ENCODE measurements at places on chromosomes 16 and 17.

GRCh38 chr17:55416000-55416399 lies 5.6 kb downstream of the MMD start:
- DNase-seq = no peak

- DNase-seq = no peak
These were observed 7.5 kb downstream of the DCAKD start for GRCh38 chr17:45043813-45044540.

- DNase-seq = no peak
These were observed 178.9 kb downstream of the TMEM132E start for GRCh38 chr17:34758316-34758715.

DNA sequence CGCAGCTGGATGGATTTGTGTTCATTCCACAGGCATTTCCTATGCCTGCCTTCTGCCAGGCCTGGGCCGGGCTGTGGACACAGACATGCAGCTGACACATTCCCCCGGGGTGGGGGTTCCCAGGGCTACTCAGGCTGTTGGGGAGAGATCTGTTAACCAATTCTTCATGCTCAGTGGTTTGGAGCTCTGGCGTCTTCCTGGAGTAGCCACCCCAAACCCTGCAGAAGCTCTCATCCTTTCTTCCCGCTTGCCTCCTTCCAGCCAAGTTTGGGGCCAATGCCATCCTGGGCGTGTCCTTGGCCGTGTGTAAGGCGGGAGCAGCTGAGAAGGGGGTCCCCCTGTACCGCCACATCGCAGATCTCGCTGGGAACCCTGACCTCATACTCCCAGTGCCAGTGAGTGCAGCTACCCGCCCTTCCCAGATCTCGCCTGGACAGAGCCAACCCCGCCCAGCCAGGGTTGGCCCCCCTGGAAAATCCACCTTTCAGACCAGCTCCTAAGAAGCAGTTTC lies 2.6 kb downstream of the ENO3 start:
- no peak for DNase-seq

DNA sequence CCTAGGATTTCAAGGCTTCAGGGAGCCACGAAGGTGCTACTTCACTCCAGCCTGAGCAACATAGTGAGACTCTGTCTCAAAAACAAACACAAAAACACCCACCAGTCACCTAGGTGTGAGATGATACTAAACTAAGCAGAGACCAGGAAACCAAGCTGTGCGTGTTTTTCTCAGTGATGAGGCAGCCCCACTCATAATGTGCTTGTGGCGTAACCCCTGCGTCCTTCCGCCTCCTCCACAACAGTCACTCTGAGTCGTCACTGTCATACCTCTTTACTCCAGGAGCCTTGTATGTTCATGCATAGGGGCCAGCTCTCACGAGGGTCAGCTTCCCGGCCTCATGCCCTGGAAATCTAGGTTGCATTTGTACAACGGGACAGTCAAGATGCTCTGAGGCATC lies 31.1 kb upstream of the SLC47A1 start:
- DNase-seq = no peak

DNA sequence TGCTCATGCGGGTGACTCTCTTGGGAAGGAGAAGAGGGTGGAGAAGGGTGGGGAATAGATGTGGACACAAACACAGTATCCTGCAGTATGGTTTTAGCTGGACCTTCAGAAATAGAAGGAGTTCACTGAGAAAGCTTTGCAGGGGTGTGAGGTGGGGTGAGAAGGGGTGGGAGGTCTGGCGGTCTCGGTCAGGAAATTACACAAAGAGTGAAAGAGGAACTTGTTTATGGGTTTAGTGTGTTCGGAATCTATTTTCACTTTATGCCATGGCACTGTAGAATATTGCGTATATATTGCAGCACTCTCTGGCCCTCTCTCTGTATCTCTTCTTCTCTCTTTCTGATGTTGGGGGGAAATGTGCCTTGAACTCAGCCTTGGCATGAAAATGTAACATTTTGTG lies 148.2 kb upstream of the GOT2 start:
- no peak for DNase-seq

Data from cerebellar nuclear complex (tissue), 1 donor.